ENCODE measurements at places on chromosomes 13 and 19. TPM values are rescaled to one million over a fixed set of nuclear protein-coding genes. Genes with fewer than 3 reads are reported as not detected.
A peak's percentile ranks its signal among the peaks of the same experiment; 100 is the strongest.

Gene MEIOSIN
- 2.1 TPM for total RNA-seq

Gene CYP2S1
- 17.6 TPM for total RNA-seq

Gene EHD2
- 60.5 TPM for total RNA-seq

Gene TNFSF9
- total RNA-seq, result 25.1 TPM

Gene APC2
- total RNA-seq, result 1.6 TPM

Gene NXNL1
- total RNA-seq, result not detected

DNA sequence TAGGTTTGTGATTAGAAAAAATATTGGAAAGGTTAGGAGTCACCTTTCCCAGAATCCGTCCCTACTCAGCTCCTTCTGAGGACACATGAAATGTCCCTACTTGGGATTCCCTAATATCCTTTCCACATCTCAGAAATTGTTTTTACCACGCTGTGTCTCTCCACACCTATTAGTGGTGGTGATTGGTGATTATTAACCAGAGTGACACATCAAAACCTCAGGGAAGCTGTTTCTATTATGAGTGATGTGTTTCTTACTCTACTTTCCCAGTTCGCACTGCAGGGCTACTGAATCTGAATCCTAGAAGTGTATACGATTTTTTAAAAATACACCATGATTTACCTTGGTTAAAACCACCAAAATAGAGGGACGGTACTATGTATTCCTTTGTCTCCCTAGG lies 460.8 kb downstream of the TBC1D4 start:
- no peak for DNase-seq

DNA sequence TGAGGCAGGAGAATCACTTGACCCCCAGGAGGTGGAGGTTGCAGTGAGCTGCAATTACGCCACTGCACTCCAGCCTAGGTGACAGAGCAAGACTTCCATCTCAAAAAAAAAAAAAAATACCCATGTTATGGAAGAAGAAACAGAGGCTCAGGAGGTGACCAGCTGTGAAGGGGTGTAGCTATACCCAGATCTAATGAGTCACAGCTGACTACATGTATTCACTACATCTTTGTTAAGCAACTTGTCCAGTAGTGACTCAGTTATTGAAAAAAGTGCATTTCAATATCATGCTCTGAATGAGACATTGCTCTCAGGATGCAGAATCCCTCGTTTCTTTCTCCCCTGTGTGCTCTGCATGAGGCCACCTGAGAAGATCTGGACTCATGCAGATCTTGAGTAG lies 16.1 kb upstream of the SPART start:
- no peak for DNase-seq

DNA sequence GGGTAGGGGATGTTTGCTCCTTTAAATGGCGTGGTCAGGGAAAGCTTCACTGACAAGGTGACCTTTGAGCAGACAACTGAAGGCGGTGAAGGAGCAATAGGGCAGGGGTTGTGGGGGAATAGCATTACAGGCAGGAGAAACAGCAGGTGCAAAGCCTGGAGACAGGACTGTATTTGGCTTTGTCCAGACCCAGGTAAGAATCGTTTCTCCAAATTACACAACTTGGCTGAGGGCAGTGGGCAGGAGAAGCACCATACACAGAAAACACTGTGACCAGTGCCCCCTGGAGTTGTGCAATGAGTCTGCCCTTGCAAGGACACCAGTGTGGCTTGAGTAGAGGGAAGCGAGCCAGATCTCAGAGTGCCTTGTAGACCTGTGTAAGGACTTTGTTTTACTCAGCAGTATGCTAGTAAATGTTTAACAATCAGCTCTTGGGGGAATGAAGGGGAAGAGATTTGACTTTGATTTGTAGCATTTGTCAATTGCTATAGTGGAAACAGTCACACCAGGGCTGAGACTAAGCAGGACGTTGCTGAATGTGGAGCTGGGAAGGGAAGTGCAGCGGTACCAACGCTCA lies 360.0 kb downstream of the DCT start:
- DNase-seq, result no peak

DNA sequence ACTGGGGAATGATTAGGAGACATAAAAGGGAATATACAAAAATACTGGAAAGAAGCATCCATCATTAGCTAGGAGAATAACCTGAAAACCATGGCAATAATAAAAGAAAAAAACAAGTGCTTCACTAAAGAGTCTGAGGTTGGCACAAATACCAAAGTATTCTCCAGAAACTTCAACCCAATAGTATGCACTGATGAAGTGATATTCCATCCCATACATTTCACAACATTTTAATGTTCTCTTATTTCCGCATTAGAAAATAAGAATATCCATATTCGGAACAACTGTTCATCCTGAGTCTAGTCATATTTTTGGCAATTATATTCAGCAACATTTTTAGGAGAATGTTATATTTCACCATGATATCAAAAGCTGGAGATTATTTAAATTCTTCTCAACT lies 116.2 kb downstream of the POSTN start:
- DNase-seq, result no peak

DNA sequence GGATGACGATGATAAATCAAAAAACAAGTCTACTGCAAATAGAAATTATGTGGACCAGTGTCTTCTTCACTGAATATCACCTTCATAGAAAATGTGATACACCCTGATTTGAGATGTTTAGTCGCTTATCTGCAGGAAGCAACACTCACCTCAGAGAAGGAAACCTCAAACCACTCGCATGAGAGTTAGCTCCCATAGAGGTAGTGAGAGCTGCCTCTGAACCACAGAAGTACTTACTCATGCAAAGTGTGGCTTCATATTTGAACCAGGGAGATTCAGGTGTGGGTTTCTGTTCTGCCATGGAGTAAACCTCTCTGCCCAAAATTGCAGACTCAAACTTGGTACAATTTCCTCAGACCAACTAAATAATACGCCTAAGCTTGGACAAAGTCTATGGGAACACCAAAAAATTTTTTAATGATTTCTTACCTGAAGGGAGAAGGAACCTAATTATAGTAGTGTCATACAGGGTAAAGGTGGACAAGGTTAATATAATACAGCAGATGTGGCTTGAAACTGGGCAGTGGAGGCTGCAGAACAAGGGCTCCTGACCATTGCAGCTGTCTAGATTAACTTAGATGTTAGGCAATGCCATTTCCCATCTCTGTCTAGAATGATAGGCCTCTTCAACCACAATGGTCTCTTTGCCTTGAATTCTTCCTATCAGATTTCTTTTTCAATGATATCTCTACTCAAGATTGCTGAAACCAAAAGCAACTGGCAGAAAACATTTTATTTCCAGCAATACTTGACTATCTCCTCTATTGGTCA lies 29.6 kb upstream of the RCBTB2 start:
- no peak for DNase-seq

- DNase-seq, result peak; percentile 24
Observed at GRCh38 chr13:76886292-76887075, at the start of gene KCTD12. Gene KCTD12, minus strand, starts transcription at chr13:76886405. Its CDS starts 257 bp downstream, at chr13:76886148.

- no peak for DNase-seq
Observed at GRCh38 chr19:45138303-45138751, 22.5 kb downstream of the NKPD1 start.

GRCh38 chr19:50497022-50497405 lies 14.0 kb downstream of the JOSD2 start:
- no peak for DNase-seq

GRCh38 chr13:94993616-94994015 lies 281.3 kb upstream of the SOX21 start:
- no peak for DNase-seq

GRCh38 chr19:49422407-49423070 lies 702 bp downstream of the PTH2 start:
- DNase-seq, result no peak

DNA sequence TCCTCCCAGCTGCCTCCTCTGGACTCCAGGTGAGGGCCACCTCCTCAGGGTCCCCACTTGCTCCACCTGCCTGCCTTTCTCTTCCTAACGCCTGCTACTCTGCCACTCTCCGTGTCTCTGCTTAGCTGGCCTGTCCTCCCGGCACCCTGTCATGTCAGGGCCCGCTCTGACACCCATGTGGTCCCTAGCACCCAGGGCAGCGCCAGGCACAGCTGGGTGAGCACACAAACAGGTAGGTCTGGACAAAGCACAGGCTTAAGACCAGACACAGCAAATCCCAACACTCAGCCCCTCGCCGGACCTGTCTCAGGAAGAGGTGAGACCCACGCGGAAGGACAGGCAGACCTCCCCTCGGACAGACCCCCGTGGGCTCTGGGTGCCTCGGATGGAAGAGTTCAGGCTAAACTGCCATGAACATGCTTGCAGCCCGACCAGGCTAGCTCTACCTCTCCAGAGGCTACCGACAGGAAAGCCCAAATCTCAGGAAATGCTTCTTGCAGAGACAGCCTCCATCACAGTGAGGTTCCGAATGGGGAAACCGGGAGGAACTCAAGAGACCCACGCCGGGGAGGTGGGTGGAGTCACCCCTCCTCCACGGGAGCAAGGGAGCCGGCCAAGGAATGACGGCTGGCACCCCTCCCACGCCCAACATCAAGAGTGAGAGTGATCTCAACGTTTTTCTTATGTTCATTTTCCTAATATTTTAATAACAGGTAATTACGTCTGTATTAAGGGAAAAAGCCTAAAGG lies 12.5 kb downstream of the ZNF787 start:
- DNase-seq, result no peak
